Stimulated activated CD8-positive, alpha-beta memory T cell treated with anti-CD3 and anti-CD28 coated beads, Interleukin-15, amount 100 ng/mL, for 1 hour (primary cell): ENCODE measurements at places on chromosomes 1 and 21.

- DNase-seq, result no peak
Measured at GRCh38 chr1:66273656-66274055, 260.3 kb upstream of the SGIP1 start.

DNA sequence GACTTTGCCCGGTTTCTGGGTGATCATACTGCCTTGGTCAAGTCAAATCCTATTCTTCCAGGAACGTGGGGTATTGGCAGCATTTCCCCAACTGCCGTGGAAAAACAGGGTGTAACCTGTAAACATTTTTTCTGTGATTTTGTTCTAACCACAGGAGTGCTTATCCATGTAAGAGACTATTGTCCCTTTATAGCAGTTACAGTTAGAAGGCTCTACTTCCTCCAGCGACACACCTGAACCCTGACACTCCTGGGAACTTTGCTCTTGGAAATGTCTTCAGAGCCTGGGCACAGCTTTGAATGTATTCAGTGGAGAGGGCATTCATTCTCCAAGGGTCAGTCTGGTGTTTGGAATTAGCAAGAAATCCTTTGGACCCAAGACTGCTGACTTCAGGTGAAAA, 26.4 kb upstream of the ARHGEF10L start:
- no peak for DNase-seq

GRCh38 chr1:25740071-25740470, 59.9 kb upstream of the SELENON start:
- DNase-seq, result no peak

DNA sequence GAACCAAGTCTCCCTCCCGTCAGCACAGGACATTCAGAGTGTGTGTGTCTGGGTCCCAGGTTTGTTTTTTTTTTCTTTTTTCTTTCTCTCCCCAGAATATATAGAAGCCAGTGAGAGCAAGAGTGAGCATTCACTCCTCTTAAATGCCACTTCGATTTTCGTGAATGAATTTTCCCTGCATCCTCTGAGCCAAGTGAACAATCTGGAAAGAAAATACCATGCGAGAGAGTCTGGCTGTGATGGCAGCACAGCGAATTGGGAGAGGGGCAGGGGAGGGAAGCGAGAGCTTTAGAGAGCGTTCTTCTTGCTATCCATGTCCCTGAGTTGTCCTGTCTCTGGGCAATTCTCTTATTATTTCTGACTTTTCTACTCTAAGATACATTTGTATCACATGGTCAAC, 76.0 kb upstream of the RAB3GAP2 start:
- no peak for DNase-seq

- no peak for DNase-seq
Measured at GRCh38 chr21:43893536-43894205, 28.6 kb downstream of the AGPAT3 start.

DNA sequence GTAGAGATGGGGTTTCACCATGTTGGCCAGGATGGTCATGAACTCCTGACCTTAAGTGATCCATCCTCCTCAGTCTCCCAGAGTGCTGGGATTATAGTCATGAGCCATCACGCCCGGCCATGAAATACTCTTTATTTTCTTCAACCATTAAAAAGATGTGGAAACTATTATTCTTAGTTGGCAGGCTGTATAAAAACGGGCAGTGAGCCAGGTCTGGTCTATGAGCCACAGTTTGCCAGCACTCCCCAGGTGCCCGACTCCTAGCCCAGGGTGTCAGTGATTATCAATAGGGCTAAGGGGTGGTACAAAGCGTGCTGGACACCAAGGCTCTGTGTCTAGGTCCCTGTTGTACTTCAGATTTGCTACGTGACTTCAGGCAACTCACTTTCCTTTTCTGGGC, 3.7 kb upstream of the TMEM61 start:
- no peak for DNase-seq

GRCh38 chr1:248782416-248783141, 27.0 kb upstream of the LYPD8 start:
- DNase-seq, result no peak

DNA sequence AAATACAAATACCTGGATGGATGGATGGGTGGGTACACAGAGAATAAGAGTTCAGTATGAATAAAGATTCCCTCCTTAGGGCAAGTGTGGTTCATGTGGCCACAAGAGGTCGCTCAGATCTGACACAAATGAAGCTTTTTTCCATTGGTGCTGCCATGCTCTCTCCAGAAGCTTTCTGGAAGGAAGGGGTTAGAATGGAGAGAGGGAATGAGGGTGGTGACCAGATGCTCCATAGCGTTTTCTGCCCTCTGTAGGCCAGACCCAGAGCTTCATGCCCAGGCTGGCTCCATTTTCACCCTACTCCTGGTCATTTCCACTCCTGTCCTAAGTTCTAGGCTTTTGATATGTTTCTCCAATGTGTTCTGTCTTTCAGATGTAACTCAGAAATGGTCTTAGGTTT, 3.3 kb upstream of the FCRL6 start:
- DNase-seq, result no peak

DNA sequence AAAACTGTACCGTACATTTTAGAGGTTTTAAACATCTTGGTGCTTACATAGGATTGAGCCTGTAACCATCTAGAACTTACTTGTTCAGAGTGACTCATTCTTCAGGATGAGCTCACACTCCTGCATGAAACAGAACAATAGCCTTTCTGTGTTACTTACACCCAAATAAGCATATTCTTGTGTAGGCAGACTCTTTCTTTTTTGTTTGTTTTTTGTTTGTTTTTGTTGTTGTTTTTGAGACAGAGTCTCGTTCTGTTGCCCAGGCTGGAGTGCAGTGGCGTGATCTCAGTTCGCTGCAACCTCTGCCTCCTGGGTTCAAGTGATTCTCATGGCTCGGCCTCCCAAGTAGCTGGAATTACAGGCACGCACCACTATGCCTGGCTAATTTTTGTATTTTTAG, 3.8 kb upstream of the CA6 start:
- no peak for DNase-seq
